EL (cell line): ENCODE measurements at places on chromosomes 16 and 17.

DNA sequence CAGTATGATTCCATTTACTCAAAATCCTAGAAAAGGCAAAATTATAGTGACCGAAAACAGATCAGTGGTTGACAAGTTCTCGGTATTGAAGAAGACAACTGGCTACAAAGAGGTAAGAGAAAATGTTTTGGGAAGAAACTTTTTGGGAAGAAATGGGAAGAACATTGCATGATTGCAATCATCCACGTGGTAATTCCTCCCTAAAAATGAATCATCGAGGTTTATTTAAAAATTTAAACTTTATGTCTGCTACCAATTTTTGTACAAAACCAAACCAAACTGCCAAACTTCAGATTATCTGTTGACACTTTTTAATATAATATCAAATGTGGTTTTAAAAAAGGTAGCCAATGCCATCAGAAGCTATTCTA is 8.1 kb downstream of the SMURF2 start:
- DNase-seq: no peak

DNA sequence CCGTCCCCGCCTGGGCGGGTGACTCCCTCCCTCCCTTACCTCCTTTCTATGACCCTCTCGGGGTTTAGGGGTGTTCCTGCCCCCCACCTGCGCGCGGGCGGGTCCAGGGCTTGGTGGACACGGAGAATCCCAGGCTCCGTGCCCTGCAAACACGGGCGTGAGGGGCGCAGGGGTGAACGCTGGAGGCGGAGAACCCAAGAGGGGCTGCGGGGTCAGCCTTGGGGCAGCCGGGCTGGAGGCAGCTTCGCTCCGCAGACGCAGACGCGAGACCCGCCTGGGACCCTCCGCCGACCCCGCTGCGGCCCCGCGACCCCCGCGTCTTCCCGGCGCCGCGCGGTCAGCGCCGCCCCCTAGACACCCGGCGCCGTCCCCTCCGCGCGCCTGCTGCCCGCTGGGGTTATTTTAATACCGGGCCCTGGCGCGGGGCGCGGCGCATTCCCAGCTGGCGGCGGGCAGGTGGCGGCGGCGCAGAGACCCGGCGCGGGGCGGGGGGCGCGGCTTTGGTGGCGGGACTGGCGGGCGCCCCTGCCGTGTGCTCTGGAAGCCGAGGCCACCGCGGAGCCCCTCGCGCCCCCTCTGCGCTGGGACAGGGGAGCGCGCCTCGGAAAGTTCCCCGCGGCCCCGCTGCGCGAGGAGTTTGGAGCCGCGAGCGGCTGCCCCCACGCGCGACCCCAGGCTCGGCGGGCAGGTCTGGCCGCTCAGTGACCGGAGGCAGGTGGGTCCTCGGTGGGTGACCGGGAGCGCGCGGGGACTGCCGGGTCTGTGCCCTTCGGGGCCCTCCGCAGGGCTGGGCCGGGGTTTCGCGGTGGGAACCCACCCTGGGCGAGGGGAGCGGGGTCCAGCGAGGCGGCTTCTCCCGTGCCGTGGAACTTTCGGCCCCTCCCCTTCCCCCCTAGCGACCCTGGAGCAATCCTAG is at the start of gene UTS2R:
TSS of gene UTS2R (plus strand) at position 433 of the 916 bp plus-strand sequence. CDS start 2,560 bp downstream, outside the sequence.
- DNase-seq: no peak

DNA sequence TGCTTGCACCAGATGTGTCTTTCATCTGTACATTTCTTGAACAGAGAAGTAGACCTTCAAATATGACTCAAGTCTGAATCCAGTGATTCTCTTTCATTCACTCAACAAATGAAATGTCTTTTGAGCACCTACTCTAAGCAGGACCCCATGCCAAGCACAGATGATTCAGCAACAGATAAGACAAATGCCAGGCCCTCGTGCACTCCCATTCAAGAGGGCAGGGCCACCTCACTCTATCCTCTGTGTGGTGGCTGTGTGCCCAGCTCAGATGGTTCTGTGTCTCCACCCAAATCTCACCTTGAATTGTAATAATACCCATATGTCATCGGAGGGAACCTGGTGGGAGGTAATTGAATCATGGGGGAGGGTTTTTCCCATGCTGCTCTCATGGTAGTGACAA is 74.1 kb upstream of the NKD1 start:
- DNase-seq: no peak

- no peak for DNase-seq
These were observed 52.7 kb downstream of the MYH10 start for GRCh38 chr17:8577868-8578267.

GRCh38 chr16:48276102-48276501 is 28.8 kb upstream of the ABCC11 start:
- DNase-seq: peak; percentile 13

GRCh38 chr17:77475016-77475976 is 334.5 kb downstream of the SEC14L1 start:
- DNase-seq: peak; percentile 92
